ENCODE measurements at places on chromosomes 4 and X. TPM values are rescaled to one million over a fixed set of nuclear protein-coding genes. Genes with fewer than 3 reads are reported as not detected.

DNA sequence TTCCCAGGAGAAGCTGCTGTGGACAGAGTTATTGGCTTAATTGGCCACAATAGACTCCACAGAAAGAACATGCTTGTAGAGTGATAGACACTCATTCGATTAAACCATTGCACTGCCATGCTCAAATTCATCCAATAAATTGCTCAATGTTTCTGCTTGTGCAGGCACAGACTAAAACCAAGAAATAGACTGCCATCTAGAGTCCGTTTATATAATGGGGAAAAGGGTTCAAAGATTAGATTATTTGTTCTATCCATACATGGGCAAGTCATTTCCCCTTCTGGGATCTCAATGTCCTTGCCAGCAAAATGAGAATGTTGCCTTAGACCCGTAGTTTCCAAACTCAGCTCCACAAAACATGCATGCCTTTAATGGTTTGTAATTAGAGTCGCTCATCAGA lies 8.7 kb downstream of the SMIM10 start:
- no peak for DNase-seq

DNA sequence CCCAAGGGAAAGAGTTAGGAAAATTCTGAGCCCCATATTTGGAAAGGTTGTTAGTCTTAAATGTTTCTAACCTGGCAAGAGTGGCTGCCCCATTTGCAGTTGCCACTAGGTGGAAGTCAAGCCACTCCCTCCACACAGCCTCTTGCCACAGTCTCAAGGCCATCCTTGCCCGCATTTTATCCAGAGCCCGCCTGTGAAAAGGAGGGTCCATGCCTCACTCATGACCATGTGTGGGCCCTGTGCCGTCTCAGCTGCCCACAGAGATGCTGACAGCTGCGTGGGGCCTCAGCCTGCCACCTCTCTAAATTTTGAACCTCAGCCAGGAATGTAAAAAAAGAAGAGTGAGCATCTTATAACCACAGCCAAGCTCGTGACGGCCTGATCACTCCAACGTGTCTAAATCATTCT lies 201.5 kb upstream of the FAM241A start:
- no peak for DNase-seq

CA5B gene
- total RNA-seq: 3.5 TPM

DNA sequence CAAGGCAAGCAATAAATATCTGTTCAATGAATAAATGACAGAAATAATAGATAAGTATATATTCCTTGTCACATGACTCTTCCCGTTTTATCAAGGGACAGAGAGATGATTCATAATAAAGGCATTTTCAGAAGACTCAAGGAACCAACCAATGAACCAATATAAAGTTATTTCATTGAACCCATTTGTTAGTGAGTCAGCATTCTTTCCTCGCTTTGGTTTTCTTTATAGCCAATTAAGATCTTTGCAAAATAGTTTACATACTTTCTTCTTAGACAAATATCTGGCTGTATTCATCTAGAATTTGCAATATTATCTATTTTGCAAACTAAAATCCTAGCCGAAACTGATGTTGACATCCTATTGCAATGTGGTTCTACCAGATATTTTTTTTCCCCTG lies 269.4 kb downstream of the IL15 start:
- no peak for DNase-seq

DNA sequence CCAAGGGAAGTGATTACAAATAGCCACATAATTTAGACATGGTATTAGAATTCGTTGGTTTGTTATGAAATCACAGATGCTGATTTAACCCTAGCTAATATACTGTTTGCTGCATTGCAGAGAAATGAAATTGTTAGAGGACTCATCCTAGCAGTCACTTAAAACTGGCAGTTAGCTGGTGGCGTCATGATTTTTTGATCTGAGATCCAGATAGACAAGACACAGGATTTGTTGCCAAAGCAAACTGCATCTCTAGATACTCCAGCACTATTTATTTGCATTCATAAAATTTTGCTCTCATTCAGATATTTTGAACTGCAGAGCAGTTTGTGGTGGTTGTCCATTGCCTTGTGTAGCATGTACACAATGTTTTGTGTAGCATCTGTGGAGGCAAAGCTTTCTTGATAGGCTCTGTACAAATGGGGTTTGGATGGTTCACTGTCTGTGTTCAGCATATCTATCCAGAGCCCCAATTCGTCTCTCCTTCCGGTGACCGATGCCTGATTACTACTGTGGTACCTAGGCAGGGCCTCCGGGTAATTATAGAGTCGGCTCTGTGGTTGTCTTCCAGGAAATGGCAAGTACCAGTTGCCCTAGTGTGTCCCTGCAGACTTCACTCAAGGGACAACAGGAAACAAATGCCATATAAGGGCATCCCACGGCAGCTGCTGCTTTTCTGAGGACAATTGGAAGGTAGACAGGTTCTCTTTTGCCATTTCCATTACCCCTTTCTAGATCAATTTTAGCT lies 30.1 kb upstream of the SPARCL1 start:
- DNase-seq: no peak

- DNase-seq: no peak
Observed at GRCh38 chrX:154693394-154693793, 40.0 kb upstream of the CTAG2 start.
